ENCODE measurements at places on chromosomes 5 and 9.

- no peak for DNase-seq
Measured at GRCh38 chr9:115507148-115507547, 389.2 kb upstream of the TNC start.

- DNase-seq, result no peak
Measured at GRCh38 chr9:93223260-93224180, 39.6 kb downstream of the WNK2 start.

GRCh38 chr9:136292591-136293448 is 11.1 kb downstream of the CCDC187 start:
- DNase-seq, result no peak

DNA sequence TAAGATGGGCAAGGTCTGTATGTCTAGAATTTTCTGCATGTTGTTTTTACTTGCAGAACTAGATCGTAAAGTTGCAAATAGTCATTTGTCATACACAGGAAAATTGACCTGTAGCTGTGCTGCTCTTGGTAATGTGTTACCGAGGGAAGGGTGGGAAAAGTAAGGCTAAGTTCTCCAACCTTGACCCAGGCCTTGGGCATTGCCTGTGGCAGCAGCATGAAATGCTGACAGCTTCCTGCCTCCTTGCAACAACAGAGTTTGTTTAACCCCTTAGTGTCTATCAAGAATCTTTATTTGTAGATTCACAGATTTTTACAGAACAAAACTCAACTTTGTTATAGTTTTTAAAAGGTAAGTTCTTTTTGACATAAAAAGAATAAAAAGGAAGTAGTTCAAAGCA is 48.3 kb downstream of the ERCC6L2 start:
- DNase-seq, result no peak

GRCh38 chr5:122870219-122870856 is 24.9 kb downstream of the SNX24 start:
- no peak for DNase-seq

DNA sequence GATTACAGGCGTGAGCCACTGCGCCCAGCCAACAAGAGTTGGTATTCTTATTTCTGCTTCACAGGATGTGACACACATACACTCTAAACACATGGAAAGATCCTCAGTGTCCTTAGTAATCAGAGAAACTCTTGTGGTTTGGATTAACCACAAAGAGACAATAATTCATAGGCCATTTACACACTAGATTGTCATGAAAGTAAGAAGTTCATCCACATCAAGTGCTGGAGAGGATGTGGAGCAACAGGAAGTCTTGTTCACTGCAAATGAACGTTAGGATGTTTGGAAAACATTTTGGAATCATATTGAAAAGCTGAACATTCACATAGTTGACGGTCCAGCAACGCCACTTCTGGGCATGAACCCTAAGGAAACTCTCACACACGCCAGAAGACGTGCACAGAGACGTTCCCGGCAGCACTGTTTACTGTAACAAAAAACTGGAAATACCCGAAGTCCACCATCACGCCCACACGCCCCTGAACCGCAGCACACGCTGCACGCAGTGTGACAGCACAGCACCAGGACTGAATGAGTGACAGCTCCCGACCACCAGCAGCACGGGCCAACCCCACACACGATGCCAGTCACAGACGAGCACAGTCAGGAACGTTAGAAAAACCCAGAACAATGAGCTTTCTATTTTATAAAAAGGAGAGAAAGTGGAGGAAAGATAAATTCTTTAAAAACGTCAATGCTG is 87.6 kb downstream of the COL23A1 start:
- no peak for DNase-seq

DNA sequence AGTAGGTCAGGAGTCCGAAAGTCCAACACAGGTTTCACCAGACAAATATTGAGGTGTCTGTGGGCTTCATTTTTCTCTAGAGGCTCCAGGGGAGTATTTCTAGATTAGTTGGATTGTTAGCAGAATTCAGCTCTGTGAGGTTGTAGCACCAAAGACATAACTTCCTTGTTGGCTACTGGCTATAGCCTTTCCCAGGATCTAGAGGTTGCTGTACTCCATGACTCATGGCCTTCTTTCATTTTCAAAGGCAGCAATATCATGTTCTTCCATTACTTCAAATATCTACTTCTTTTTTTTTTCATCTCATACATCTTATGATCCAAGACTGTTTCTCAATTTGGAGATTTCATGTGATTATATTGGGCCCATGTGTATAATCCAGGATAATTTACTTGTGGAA is 404.0 kb upstream of the FAM174A start:
- DNase-seq, result no peak

DNA sequence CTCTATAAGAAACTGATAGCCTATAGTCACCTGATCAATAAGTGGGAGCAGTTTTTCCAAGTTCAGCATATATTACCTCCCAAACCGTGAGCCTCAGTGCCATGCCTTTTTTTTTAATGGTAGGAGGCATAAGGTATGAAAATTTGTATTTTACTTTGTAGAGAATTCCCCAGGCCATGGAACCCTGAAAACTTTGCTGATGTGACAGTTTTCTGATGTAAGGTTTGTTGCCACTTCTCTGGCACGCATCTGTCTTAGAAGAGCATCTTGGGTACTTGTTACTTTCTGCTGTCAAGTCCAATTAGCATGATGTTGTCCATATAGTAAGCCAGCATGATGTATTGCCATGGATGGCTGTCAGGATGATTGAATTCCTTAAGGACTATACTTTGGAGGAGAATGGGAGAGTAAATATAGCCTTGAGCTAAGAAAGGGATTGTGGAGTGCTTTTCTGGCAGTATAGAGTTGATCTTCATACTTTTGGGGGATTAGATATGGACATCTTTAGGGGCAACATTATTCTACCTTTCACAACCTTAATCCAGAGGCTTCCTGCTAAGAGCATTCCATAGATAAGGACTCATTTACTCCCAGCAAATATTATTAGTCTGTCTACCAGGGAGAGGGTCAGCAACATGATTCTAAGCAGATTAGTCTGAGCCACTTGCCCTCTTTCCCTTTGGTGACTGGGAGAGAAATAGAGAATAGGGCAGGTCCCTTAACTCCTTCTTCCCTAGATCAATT is 389.6 kb downstream of the YTHDC2 start:
- no peak for DNase-seq

GRCh38 chr5:137619191-137619870 is 116.6 kb downstream of the KLHL3 start:
- no peak for DNase-seq

DNA sequence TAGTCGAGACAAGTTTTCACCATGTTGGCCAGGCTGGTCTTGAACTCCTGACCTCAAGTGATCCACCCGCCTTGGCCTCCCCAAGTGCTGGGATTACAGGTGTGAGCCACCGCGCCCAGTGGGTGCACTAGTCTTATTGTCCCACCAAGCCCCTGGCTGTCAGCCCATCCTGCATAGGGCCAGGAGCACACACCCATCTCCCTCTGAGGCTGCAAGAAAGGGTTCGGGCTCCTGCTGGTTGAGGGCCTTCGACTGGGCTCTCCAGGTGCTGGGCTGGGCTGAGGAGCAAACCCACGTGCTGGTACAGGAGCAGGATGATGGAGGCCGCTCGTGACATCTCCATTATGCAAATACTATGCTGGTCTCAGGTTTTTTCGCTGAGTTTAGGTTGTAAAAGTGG is 25.1 kb upstream of the RNF130 start:
- no peak for DNase-seq

DNA sequence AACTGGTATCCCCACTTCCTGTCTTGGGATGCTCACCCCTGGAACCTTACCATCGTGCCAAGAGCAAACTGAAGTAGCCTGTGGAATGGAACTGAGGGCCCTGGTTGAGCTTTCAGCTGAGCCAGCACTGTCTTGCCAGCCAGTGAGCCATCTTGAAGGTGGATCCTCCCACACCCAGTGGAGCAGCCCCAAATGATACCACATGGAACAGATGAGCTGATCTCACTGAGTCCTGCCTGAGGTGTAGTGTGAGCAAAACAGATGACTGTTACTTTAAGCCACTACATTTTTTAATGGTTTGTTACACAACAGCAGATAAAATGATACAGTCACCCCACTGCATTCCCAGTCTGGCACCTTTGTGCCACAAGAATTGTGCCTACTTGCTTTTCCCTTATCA is 2.2 kb upstream of the PCYOX1L start:
- DNase-seq, result no peak

DNA sequence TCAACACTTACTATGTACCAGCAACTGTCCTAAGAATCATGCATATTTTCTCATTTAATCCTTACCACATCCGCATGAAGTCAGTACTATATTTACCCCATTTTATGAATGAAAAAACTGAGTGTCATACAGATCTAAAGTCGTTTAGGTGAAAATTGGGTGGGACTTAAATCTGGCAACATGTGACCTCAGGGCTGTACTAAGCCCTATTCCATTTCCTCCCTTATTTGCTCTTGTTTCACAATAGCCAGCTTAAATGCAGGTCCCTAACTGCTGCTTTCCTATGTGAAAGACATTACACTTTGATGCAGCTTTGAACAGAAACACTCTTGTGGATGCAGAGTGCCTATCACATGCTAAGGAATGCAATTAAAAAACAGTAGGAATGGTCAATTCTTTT is 2.5 kb upstream of the RAB14 start:
- no peak for DNase-seq

All from nucleus accumbens (tissue), 56 donors.